ENCODE measurements at places on chromosomes 1 and 21. TPM values are rescaled to one million over a fixed set of nuclear protein-coding genes. Genes with fewer than 3 reads are reported as not detected.
A peak's percentile ranks its signal among the peaks of the same experiment; 100 is the strongest.

- H3K36me3 ChIP-seq: no peaks in the 10 kb centered on the region
- H3K27ac ChIP-seq: no peak overlapping the region
- DNase-seq: no peak
Measured at GRCh38 chr1:58487002-58487401, 59.5 kb downstream of the OMA1 start.

The DISP1 gene
- polyA plus RNA-seq: 0.50 TPM

DNA sequence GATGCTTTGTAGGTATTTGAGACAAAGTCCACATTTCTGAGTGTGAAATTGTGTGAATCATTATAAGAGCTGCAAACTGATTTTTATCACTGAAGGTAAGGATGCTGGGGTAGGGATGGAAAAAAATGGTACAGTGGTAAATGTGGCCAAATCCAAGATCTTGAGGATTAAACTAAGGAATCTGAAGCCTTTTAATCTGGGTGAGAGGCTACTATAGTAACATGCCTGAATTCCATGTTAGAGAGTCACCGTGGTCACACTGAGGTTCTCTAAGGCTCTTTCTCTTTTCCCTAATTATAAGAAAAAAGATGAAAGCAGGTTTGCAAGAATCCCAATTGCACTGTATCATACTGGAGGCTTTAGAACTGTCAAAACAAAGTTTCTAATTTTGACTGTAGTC is 17.6 kb downstream of the PTGER3 start:
- no peak for DNase-seq
- no peaks in the 10 kb centered on the region for H3K36me3 ChIP-seq
- H3K27me3 ChIP-seq: no peaks in the 10 kb centered on the region

DNA sequence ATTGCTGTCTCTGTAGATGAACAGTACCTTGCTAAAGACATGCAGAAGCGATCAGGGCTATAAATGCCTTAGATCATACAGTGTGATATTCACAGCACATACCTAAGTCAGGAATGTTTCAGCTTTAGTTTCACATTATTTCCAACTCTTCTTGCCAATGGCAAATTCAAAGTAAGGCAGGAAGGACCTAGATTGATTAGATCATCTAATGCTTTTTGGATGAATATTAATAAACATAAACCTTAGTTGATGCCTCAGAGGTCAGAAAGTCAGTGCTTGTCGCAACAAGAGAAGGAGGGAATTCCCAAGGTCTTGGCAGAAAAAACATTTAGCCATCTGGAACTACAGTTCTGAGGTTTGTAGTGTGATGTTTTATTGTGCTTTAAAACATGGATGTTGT is 122.3 kb downstream of the TNFSF18 start:
- no peak for DNase-seq
- H3K27ac ChIP-seq: no peak overlapping the region
- H3K36me3 ChIP-seq: no peaks in the 10 kb centered on the region
- no peak overlapping the region for H3K4me3 ChIP-seq

GRCh38 chr1:223183268-223183862 is 40.3 kb upstream of the TLR5 start:
- H3K4me1 ChIP-seq: no peaks in the 10 kb centered on the region
- no peak for DNase-seq
- no peaks in the 10 kb centered on the region for H3K27me3 ChIP-seq
- H3K4me3 ChIP-seq: no peak overlapping the region

GRCh38 chr21:28769683-28770082 is 223.0 kb downstream of the LTN1 start:
- no peaks in the 10 kb centered on the region for H3K36me3 ChIP-seq
- no peak overlapping the region for H3K4me3 ChIP-seq
- H3K27me3 ChIP-seq: no peaks in the 10 kb centered on the region
- peak overlapping the region; percentile 99 for H3K27ac ChIP-seq
- peaks cover 10% of the 10 kb centered on the region for H3K4me1 ChIP-seq

The B3GALT2 gene
- 0.50 TPM for polyA plus RNA-seq

GRCh38 chr1:175498002-175498401 is 245.4 kb downstream of the TNR start:
- H3K4me1 ChIP-seq: no peaks in the 10 kb centered on the region
- H3K27ac ChIP-seq: no peak overlapping the region
- H3K27me3 ChIP-seq: no peaks in the 10 kb centered on the region
- H3K36me3 ChIP-seq: no peaks in the 10 kb centered on the region
- no peak overlapping the region for H3K4me3 ChIP-seq

The PRR9 gene
- polyA plus RNA-seq: not detected

GRCh38 chr1:226826479-226827261 is 43.7 kb upstream of the PSEN2 start:
- no peaks in the 10 kb centered on the region for H3K36me3 ChIP-seq
- no peak overlapping the region for H3K27ac ChIP-seq
- no peaks in the 10 kb centered on the region for H3K4me1 ChIP-seq
- no peak overlapping the region for H3K4me3 ChIP-seq

- no peaks in the 10 kb centered on the region for H3K4me1 ChIP-seq
- no peak overlapping the region for H3K4me3 ChIP-seq
- no peak overlapping the region for H3K27ac ChIP-seq
- no peak for DNase-seq
Measured at GRCh38 chr1:152000964-152001630, 7.4 kb upstream of the S100A10 start.

- no peak overlapping the region for H3K27ac ChIP-seq
- no peaks in the 10 kb centered on the region for H3K4me1 ChIP-seq
- peaks cover 2% of the 10 kb centered on the region for H3K36me3 ChIP-seq
- DNase-seq: peak; percentile 86
Measured at GRCh38 chr1:33295450-33296081, 25.3 kb downstream of the A3GALT2 start.

DNA sequence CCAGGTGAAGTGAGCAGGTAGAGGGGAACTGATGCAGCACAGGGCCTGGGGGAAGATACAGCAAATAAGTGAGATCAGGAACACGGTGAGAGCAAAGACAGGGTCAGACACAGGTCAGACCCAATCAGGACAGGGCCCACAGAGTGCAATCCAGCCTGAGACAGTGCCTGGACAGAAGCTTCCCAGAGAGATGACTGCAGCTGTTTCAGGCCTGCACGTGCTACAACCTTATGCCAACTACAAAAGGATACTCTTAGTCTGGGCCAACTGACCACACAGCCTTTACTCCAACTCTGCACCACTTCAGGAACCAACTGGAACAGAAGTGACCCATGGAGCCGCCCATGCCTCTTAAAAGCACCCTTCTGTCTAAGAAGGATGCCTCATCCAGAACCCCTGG is 228.0 kb downstream of the TOMM20 start:
- H3K4me3 ChIP-seq: no peak overlapping the region
- no peaks in the 10 kb centered on the region for H3K36me3 ChIP-seq
- no peaks in the 10 kb centered on the region for H3K4me1 ChIP-seq
- peak; percentile 23 for DNase-seq
- no peaks in the 10 kb centered on the region for H3K27me3 ChIP-seq

The SELP gene
- polyA plus RNA-seq: 8.6 TPM

GRCh38 chr1:111735321-111735720 is 3.9 kb downstream of the INKA2 start:
- H3K4me3 ChIP-seq: no peak overlapping the region
- DNase-seq: no peak
- H3K27ac ChIP-seq: no peak overlapping the region

DNA sequence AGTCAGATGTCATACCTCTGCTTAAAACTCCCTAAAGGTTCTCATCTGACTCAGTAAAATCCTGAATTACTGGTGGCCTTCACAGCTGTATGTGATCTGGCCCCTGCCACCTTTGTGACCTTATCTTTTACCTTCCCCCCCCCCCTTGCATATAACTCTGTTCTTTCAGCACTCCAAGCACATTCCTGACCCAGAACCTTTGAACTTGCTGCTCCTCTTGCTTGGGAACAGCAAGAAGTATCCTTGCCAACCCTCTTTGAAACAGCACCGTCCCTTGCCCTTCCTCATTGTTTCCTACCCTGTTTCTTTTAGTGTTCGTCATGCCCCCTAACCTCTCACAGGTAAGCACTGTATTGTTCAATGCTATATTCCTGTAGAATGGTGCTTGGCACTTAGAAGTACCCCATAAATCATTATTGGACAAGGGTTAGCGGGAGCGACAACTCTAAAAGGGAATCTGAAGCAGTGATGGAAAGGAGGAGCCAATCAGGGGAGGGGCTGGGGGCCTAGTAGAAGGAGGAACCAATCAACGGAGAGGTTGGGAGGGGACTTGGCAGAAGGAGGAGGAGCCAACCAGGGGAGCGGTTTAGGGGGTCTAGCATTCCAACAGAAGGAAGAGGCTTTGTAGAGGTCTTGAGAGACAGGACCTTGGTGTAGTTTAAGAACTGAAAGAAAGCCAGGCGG is 13.9 kb downstream of the CACHD1 start:
- H3K27me3 ChIP-seq: no peaks in the 10 kb centered on the region
- H3K36me3 ChIP-seq: no peaks in the 10 kb centered on the region
- no peak overlapping the region for H3K27ac ChIP-seq
- DNase-seq: no peak
- H3K4me3 ChIP-seq: no peak overlapping the region
